ENCODE measurements at places on chromosomes 1 and 21.

GRCh38 chr1:35451125-35451528 is 106.1 kb downstream of the KIAA0319L start:
- DNase-seq: peak; percentile 76

DNA sequence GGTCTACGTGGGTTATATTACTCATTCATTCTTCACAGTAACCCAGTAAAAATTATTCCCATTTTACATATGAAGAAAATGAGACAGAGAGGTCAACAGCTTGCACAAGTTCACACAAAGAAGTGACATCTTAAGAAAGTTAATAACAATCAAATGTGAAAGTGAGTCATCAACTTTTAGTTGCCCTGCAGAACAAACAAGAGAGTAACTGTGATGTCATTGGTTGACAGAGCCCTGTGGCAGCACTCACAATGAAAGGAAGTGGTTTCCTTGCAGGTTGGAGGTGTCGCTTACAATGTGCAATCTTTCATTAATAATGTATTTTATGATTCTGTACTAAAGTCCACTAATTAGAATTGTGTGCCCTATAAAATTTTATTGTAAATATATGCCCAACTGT is 369.6 kb downstream of the RYR2 start:
- DNase-seq: no peak

DNA sequence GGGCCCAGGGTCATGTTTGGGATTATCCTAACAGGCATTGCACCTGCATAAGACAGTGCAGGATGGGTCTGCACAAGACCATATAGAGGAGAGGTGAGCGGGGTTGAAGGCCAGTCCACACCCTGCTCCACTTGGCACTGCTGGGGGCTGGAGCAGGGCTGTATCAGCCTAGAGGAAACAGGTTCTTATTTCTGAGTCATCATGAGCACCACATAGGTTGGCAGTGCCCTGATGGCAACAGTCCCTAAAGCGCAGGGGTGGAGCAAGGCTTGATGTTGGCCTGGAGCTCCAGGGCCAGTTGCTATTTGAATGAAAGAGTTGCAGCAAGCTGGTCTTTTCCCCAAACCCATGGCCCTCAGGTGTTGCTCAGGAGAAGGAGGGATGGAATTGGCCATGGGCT is 29.8 kb upstream of the BMP8B start:
- no peak for DNase-seq

DNA sequence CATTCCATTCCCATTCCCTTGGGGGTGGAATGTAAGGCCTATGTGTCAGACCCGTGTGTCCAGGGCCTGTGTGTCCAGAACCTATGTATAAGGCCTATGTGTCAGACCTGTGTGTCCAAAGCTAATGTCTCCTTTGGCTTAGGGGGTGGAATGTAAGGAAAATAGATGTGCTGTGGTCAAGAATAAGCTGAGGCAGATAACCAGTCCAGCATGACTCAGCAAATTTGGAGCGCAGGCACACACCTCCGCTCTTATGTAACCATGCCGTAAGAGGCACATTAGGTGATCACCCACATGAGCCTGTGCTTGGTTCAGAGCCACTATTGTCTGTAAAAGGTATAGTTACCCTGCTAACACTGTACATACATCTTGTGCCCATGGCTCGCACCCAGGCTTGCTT is 150.8 kb upstream of the SGIP1 start:
- no peak for DNase-seq

- DNase-seq: no peak
Observed at GRCh38 chr1:201260648-201261311, 22.5 kb upstream of the PKP1 start.

- no peak for DNase-seq
Observed at GRCh38 chr1:31377364-31377863, 4.5 kb upstream of the FABP3 start.

All from ecto neural progenitor cell (in vitro differentiated cells).